Activated CD4-positive, alpha-beta T cell treated with anti-CD3 and anti-CD28 coated beads, Interleukin-2, Interleukin-6, amounts not matched to agents 100 ng/mL and 50 ng/mL, durations not matched to agents 16 hours and 8 hours (primary cell): ENCODE measurements at places on chromosomes 1 and 21.

DNA sequence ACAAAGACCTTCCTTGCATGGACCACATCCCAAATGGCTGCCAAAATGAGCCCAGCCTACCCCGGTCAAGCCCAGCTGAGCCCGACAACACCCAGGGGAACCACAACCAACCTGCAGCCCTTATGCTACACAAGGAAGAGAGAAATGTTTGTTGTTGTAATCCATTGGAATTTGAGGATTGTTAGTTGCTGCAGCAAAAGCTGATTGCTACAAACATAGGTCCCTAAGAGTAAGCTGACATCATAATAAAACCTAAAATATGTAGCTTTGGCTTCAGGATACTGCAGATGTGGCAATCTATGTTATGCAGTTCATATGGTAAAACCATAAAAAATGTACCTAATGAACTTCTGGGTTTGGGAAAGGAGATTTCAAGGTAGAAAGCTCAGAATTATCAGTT, 65.5 kb upstream of the DNAH14 start:
- no peak for DNase-seq

- DNase-seq: no peak
Observed at GRCh38 chr1:101344745-101345144, 107.9 kb downstream of the S1PR1 start.

DNA sequence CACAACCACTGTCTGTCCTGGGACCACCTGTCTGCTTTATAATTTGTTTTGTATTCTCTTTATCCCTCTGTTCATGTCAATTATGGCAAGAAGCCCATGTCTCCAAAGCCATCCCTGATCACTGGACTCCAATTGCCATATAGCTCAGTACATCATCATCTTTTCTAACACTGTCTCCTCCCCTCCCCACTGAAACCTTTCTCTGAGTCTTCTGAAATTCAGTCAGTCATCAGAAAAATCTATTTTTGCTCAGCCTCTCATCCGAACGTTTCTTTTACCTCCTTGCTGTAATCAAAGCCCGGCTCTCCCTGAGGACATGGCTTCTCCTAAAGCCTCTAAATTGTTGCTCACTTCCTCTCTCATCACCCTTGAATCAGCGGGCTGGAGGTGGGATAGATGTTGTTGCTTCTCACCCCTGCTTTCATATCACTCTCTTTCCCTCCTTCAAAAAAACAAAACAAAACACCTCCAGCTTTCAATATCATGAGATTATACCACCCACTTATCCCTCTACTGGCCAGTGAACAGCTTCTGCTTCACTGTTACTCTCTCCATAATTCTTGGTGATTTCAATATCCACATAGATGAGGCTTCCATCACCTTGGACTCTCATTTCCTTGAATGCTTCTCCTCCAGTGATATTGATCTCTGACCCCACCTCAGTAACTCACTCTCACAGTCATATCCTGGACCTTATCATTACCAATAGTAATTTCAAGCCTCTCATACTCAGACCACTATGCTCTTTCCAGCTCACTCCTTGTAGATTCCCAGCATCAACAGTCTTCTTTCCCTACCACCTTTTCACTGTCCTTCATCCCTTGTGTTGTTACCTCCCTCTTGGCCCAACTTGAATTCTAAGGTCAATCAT, 27.8 kb downstream of the RAB3B start:
- DNase-seq: no peak

DNA sequence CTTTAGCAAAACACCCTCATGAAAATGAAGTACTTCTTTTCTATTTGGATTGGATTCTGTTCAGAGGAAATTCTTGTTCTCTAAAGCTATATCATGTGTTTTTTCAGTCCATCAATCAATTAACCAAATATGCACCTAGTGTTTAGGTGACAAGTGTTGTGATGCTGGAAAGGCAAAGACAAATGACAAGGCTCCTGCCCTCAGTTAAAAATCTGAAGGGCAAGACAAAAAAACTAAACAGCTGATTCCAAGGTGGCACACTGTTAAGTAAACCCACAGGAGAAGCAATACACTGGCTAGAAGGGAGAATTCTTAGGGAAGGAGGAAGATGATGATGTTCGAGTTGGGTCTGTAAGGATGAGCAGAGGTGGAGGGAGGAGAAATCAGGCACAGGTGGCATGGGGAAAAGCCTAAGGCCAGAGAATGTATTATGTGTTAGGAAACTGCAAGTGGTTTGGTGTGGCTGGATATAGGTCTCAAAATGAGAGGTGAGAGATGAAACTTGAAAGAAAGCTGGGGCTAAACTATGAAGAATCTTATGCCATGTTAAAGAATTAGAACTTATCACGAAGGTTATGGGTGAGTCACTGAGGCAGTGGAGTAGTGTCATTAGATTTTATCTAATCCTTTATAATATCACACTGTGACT, 51.8 kb upstream of the GFI1 start:
- DNase-seq: peak; percentile 86

GRCh38 chr1:232036181-232036933, 409.8 kb downstream of the DISC1 start:
- DNase-seq: no peak

- DNase-seq: no peak
Observed at GRCh38 chr1:215878128-215878527, 311.0 kb downstream of the KCTD3 start.

DNA sequence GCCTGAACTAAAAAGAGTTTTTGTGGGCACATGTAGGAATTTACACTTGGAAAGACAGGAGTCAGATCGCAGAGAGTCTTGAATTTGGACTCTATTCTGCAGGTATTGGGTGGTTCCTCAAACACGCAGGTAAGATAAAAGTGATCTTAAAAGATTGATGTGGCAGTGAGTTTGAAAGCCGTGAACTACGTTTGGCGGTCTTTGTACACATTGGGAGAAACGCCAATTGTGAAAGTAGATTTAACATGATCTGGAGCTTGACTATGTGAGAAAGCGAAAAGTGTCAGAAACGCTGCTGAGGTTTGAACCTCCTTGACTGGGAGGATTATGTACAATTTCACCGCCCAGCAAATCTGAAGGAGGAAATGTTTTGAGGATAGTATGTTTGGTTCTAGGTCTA, 1.5 kb upstream of the PPP2R5A start:
- no peak for DNase-seq

- DNase-seq: peak; percentile 11
Observed at GRCh38 chr1:156064615-156065014, 3.7 kb downstream of the RAB25 start.

DNA sequence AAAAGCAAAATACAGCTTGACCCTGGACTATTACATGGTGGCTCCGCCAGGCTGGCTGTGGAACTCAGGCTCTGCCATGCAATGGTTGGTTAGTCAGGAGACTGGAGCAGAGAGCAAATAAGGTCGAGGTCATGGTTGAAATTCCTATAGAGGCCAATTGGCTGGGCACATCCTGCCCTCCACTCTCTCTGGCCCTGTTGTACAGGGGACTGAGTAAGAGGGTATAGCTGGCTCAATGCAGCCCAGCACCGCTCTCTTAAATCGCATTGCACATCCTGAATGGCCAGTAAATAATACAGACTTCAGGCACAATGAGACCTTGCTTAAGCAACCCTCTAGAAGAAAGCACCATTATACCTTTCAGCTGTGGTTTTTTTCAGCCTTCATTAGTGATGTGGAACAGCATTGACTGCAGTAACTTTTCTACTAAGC, 59.3 kb upstream of the PPP2R5A start:
- DNase-seq: no peak

GRCh38 chr1:201917362-201918033, 28.8 kb downstream of the SHISA4 start:
- DNase-seq: no peak

- peak; percentile 30 for DNase-seq
Observed at GRCh38 chr1:21258331-21259134, 31.7 kb downstream of the ECE1 start.
